ENCODE measurements at places on chromosomes 2 and 18. TPM values are rescaled to one million over a fixed set of nuclear protein-coding genes. Genes with fewer than 3 reads are reported as not detected.

DNA sequence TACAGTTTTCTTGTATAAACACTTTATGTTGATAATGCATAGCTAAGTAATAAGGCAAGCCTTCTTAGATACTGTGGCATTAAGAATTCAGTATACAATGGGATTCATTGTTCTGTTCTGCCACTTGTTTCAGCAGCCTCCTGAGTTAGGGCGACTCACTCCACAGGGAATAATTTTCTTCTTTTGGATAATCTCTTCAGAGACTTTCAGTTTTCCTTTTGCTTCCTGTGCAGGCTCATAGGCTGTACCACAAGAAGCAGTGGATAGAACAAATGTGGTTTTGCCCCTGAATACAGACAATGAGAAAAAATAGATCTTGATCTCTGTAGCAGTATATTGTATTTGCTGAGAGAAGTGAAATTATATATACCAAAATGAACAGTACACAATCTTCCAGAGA, 298.0 kb downstream of the ZNF407 start:
- DNase-seq: no peak

- DNase-seq: no peak
These were observed 332.2 kb upstream of the TANK start for GRCh38 chr2:160828076-160828475.

DNA sequence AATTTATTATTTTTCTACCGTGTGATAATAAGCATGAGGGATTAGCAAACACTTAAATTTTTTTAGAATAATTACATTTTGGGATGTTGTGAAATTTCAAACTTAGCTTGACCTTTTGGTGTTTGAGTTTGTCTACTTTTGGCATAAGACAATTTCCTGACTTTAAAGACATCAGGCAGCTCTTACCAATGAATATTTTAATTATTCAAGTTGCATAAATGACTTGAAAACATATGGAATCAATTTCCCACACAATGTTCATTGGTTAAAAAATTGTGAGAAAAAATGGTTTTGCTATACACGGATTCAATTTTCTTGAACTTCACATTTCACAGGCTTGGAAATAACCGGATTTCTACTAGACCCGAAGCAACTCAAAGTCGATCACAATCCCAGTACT, 243.4 kb downstream of the IKZF2 start:
- DNase-seq: no peak

DNA sequence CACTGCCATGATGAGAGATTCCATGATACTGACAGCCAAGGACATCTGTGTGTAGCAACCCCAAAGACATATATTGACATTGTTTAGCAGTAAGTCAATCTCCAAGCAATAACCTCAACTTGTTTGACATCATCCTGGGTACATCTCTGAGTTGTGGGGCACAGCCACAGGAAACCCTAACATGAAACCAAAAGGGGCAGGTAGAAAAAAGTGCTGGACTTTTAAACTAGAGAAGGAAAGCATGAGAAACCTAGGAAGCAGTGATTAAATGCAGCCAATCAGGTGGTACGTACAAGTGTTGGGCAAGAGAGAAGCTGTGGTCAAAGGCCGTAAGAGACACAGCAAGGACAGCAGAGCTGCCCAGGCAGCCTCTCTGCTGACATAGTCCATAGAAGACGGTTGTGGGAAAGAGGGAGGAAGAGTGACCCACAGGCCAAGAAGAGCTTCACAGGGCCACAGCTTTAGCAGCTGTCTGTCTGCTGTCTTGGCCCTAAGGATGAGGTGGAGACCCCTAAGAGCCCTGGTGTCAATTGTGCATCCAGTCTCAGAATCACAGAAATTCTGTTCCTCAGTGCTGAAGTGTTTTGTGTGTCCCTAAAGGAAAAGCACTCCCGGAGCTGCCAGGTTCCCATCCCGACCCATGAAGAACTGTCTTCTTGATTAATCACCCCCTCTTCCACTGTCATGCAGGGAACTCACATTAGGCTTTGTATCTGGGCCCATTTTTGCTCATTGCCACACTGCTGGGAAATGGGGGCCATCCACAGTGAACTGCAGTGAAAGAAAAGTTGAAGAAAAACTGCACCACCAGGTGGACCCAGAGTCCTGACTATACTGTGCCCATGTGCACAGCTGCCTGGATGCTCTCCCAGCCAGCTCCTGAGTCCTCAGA, 25.4 kb upstream of the CHN1 start:
- no peak for DNase-seq

LCT gene
- total RNA-seq: 0.14 TPM

NCKAP5 gene
- total RNA-seq: not detected

- no peak for DNase-seq
These were observed 122.2 kb downstream of the CAPN13 start for GRCh38 chr2:30684996-30685395.

DNA sequence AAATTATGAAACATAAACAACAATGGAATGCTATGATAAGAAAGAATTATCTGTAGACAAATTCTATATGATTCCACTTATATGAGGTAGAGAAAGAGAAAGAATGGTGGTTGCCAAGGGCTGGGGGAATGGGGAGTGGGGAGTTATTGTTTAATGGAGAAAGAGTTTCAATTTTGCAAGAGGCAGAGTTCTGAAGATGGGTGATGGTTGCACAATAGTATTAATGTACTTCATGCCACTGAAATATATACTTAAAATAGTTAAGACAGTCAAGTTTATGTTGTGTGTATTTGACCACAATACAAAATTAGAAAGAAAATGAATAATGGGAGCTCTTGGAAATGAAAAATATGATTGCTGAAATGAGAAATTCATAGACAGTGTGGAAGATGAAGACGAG, 22.6 kb upstream of the FAM117B start:
- DNase-seq: no peak

MTCL1 gene
- 0.43 TPM for total RNA-seq

DNA sequence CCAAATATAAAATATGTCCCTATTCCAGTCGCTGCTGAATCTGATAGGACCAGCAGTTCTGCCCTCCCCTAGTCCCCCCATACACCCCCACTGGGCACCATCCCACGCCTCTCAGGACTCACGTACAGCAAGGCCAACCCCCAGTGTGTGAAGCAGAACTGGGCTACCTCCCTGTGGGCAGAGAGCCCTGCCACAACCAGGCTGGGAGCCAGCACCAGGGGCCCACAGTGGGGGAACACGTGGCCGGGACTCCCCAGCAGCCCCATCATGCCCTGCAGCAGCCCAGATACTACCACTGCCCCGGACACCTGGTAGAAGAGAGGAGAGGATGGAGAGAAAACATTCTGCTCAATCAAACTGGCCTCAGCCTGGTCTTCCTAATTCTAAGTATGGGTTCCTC, 1.3 kb downstream of the SLC23A3 start:
- DNase-seq: no peak

KCNJ13 gene
- not detected for total RNA-seq

EEF1B2 gene
- total RNA-seq: 506 TPM

DNA sequence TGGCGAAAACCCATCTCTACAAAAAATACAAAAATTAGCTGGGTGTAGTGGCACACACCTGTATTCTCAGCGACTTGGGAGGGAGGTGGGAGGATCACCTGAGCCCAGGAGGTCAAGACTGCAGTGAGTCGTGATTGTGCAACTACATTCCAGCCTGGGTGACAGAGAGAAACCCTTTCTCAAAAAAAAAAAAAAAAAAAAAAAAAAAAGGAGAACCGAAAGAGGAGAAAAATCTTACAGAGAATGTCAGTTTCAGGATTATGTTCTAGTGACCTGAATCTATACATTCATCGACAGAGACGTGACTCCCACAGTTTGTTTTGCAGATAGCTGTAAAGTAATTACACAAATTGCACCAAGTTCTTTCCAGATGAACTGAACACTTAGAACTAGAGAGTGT, 187.8 kb downstream of the FTCDNL1 start:
- no peak for DNase-seq

GRCh38 chr18:64886995-64887394, 738.1 kb upstream of the LINC00305 start:
- DNase-seq: no peak

- no peak for DNase-seq
These were observed 435.4 kb downstream of the SETBP1 start for GRCh38 chr18:45116116-45116515.

DNA sequence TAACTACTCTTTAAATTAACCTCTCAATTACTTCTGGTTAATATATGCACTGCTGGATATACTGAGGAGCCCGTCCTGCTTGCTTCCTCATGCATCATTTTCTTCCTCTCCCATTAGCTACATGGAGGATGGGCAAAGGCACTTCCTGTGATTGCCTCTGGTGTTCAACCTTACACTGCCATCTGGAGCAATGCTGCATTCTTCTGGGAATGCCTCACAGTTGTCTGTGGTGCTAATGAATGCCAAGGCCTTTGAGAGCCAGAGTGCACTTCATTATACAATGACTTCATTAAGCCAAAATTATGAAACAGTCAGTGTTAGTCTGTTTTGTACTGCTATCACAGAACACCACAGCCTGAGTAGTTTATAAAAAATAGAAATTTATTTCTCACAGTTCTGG, 134.8 kb upstream of the DOCK10 start:
- DNase-seq: no peak

- no peak for DNase-seq
These were observed 68.0 kb downstream of the COX7A2L start for GRCh38 chr2:42293019-42293418.

GRCh38 chr2:138132108-138132507, 167.8 kb downstream of the HNMT start:
- DNase-seq: no peak

GRCh38 chr2:144548532-144549191, 28.7 kb upstream of the ZEB2 start:
- DNase-seq: no peak

- DNase-seq: no peak
These were observed 347.1 kb downstream of the TNS1 start for GRCh38 chr2:217655651-217656050.

DNA sequence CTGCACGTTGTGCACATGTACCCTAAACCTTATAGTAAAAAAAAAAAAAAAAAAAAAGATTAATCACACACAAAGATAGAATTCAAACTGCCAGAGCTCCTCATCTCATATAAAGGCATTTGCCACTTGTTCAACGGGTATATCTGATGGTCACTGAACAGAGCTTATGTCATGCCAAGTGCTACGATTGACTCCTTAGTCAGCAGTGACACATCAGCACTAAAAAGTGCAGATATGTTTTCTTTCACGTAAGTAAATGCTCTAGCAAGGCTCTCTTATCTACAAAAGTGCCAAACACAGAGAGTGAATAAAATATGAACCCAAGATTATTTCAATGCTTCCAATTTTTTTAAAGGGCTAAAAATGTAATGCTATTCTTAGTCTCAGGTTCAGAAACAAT, 1.1 kb downstream of the LMAN1 start:
- no peak for DNase-seq

BCL2 gene
- total RNA-seq: 128 TPM

- no peak for DNase-seq
These were observed 400 bp downstream of the CCDC88A start for GRCh38 chr2:55419233-55419678.

Measured in activated naive CD8-positive, alpha-beta T cell treated with anti-CD3 and anti-CD28 coated beads, Interleukin-2, amount 10 ng/mL, durations not matched to agents 7 days and 5 days (primary cell).